BJ (cell line): ENCODE measurements at places on chromosomes 2 and 18. TPM values are rescaled to one million over a fixed set of nuclear protein-coding genes. Genes with fewer than 3 reads are reported as not detected.

- DNase-seq, result no peak
Observed at GRCh38 chr2:211611621-211612020, 927.0 kb downstream of the ERBB4 start.

EDAR gene
- polyA plus RNA-seq, result not detected in 2 replicates

- DNase-seq, result no peak
Observed at GRCh38 chr2:125667630-125668029, 988.3 kb upstream of the GYPC start.

GRCh38 chr2:192060161-192060560 lies 134.6 kb downstream of the TMEFF2 start:
- DNase-seq, result no peak

- DNase-seq, result no peak
Observed at GRCh38 chr2:19484736-19485135, 126.3 kb upstream of the OSR1 start.

GRCh38 chr2:232994446-232994845 lies 18.6 kb downstream of the NGEF start:
- no peak for DNase-seq

GRCh38 chr2:123853161-123853560 lies 171.9 kb upstream of the CNTNAP5 start:
- no peak for DNase-seq

- DNase-seq, result no peak
Observed at GRCh38 chr2:238922435-238922834, 74.5 kb downstream of the TWIST2 start.

DNA sequence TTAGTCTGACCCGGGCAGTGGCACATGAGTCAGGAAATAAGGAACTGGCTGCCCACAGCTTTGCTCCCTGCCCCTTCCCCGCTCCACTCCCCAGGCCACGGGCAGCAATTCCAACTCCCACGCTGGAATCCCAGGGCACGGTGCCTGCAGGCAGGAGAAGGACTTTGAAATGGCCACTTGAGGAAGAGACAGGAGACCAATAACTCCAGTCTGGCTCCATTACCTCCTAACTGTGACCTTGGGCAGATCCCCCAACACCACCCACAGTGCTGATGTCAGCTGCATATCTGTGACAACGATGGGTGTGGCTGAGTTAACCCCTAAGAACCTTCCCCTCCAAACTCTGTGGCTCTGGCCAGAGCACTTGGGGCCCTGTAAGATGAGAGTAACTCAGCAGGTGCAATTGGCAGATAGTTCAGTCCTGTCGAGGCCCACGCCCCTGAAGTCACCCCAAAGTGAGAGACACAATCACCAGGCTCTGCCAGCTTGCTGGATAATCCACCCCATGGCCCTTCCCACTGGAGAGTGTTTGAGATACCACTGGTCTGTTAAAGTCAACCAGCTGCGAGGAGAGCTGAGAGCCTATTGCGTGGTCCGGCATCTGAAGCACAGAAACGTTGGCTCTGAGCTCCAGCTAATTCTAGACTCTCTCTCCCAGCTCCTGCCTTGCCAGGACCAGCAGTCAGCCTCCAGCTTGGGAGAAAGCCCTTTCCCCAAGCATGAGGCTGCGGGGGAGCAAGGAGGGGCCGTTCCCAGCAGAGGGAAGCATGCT lies 175.2 kb downstream of the TNS1 start:
- no peak for DNase-seq

NYAP2 gene
- polyA plus RNA-seq, result not detected in 2 replicates

COLEC12 gene
- polyA plus RNA-seq, result 41.1 and 55.1 TPM in 2 replicates

DNA sequence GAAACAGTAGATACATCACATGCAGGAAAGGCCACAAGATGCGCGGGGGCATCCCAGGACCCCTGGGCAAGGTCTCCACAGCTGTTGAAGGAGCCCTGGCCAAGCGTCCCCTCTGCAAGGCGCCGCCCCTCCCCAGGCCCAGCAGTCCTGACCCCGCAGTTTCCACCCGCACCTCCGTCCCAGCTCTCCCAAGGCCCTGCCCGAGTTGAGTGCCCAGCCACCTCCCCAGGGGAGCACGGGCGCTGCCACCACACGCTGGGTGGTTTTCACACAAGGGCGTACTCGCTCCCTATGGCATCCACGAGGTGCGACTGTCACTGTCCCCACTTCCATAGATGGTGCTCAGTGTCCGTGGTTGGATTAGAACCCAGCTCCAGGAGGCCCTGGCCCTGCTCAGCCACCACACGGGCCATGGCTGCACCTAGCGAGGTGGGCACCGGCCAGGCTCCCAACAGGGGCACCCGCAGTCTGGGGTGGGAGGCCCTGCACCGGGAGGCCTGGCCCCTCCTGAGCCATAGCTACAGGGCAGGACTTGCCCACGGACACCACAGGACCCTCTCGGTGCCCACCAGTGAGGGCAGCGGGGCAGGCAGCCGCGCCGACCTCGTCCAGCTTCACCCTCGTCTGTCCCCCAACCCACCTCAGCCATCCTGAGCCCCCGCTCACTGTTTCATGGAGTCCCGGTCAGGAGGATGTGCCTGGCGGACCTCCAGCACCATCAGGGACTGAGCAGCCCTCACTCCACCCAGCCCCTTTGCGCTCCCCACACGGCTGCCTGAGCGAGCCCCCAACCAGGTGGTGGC lies 36.0 kb downstream of the KIF1A start:
- DNase-seq, result no peak

- no peak for DNase-seq
Observed at GRCh38 chr2:205617905-205618304, 64.4 kb upstream of the NRP2 start.

GRCh38 chr2:75098856-75099255 lies 100.5 kb downstream of the TACR1 start:
- DNase-seq, result no peak

DNA sequence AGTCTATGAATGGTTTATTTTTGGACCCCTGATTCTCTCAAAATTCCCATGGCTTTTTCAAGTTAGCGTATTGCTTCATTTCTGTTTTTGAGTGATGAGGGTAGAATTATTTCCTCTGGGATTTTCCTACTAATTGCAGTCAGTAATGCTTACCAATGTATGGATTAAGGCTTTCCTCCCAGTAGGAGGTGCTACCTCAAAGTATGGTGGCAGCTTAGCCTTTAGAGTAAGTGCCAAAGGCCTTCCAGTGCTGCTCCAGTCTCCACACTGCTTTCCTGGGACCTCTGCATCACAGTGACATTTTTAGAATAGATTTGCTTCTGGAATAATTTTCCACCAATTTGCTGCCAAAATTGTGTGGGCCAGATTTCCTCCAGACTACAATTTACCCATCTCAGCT lies 16.2 kb upstream of the SSB start:
- no peak for DNase-seq

DNA sequence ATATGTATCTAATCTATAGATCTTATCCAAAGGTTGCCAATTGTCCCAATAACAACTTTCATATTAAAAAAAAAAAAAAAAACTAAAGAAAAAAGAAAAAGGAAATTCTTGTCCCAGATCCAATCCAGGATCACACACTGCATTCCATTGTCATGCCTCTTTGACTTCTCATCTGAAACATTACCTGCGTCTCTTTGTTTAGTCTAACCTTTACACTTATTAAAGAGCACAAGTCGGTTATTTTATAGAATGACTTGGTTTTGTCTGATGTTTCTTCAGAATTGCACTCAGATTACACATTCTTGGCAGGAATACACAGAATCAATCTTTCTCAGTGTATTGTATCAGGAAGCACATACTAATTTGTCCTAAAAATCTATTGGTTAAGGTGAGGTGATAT lies 392.5 kb upstream of the KLHL29 start:
- DNase-seq, result no peak

- no peak for DNase-seq
Observed at GRCh38 chr2:226885769-226886435, 50.0 kb downstream of the RHBDD1 start.

ANTXR1 gene
- 78.6 and 87.1 TPM in 2 replicates for polyA plus RNA-seq

GRCh38 chr2:96157649-96158553 lies 12.7 kb upstream of the DUSP2 start:
- DNase-seq, result no peak

DDX18 gene
- 30.9 and 42.8 TPM in 2 replicates for polyA plus RNA-seq

CTDSP1 gene
- polyA plus RNA-seq, result 104 and 166 TPM in 2 replicates

DNA sequence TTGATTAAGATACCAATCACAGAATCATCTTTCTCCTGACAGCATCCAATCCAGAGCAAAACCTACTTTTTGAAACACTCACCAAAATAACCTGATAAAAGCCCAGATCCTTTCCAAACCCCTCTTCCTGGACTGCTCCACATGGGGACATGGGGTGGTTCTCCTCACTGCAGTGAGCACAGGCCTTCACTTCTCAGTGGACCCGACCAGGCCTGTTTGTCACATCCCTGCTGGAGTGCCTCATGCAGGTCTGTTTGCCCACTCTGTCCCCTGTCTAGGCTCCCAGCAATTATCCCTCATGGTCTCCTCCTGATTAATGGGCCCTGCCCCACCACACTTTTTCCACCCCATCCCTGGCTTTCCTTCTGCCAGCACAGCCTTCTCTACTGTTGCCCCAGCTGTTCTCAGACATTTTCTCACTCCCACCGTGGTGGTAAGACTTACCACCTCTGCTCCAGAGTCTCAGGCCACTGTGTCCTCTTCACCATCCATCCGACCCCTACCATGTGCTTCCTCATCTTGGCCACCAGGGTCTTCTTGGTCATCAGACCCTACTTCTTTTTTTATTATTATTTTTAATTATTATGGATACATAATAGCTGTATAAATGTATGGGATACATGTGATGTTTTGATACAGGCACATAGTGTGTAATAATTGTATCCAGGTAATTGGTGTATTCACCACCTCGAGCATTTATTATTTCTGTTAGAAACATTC lies 21.1 kb downstream of the MRPL30 start:
- no peak for DNase-seq

CHST9 gene
- not detected in 2 replicates for polyA plus RNA-seq

- DNase-seq, result no peak
Observed at GRCh38 chr2:63881205-63881604, 39.5 kb downstream of the UGP2 start.

GRCh38 chr18:78650926-78651325 lies 328.7 kb upstream of the SALL3 start:
- no peak for DNase-seq

DNA sequence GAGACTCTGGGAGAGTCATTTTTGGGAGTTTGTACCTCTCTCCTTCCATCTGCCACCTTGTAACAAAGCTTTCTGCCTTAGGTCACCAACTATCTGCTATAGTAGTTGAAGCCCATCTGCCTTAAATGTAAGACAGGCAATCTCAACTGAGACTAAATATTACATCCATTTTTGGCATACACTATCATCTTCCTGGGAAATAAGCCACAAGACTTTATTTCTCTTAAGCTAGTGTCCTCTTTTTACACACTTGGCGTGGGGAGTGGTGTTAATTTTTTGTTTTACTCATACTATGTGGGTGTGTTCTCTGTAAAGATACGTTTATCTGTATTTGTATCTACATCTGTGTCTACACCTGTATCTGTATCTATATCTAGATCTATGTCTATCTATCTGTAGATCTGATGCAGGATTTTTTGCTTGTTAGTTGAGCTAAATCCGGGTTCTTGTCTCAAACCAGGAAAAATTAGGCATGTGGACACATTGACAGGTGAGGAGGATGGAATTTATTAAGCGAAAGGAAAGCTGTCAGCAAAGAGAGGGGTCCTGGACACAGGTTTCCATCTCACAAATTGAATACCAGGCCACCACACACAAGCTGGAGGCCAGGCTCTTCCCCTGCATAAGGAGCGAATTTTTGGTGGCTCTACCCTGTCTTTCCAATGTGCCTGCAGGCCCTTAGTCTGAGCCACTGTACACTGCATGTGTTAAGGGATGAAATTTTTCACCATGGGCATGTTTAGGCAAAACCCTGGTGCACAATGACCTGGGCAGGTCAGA lies 64.8 kb upstream of the RND3 start:
- no peak for DNase-seq

DNA sequence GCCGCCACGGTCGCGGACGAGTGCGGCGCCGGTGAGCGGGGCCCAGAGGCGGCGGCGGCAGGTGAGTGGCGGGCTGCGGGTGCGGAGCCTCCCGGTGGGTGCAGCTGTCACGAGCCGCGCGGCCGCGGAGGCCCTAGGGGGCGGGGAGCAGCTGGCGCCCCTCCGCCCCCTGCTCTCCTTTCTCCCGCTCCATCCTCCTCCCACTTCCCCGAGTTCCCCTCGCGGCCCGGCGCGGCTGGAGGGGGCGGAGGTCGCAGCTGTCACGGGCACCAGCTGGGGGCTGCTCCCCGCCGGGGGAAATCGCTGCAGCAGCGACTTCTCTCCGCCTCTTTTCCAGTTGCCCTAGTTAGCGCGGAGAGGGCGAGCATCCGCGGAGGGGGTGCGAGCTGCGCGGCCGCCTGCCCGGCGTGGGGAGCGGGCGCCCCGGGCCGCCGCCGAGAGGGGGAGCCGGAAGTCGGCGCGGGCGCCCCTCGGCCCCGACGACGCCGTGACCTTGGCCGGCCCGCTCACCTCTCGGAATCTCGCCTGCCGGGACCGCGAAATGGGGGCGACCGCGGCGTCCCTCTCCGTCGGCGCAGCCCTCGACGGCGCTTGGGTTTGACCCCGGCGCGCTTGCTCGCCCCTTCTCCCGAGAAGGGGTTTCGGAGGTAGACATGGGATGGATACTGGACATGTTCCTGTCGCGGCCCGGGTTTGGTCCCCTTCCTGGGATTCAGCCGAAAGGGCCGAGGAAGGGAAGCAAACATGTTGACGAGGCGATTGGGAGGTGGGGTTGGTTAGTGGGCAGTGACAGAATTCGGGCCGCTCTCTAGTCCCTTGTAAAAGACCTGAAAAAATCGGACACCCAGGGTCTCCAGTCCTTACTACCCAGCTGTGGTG lies 727 bp downstream of the NCOA1 start:
- DNase-seq, result no peak

GRCh38 chr2:100071335-100072043 lies 70.9 kb downstream of the AFF3 start:
- no peak for DNase-seq

DNA sequence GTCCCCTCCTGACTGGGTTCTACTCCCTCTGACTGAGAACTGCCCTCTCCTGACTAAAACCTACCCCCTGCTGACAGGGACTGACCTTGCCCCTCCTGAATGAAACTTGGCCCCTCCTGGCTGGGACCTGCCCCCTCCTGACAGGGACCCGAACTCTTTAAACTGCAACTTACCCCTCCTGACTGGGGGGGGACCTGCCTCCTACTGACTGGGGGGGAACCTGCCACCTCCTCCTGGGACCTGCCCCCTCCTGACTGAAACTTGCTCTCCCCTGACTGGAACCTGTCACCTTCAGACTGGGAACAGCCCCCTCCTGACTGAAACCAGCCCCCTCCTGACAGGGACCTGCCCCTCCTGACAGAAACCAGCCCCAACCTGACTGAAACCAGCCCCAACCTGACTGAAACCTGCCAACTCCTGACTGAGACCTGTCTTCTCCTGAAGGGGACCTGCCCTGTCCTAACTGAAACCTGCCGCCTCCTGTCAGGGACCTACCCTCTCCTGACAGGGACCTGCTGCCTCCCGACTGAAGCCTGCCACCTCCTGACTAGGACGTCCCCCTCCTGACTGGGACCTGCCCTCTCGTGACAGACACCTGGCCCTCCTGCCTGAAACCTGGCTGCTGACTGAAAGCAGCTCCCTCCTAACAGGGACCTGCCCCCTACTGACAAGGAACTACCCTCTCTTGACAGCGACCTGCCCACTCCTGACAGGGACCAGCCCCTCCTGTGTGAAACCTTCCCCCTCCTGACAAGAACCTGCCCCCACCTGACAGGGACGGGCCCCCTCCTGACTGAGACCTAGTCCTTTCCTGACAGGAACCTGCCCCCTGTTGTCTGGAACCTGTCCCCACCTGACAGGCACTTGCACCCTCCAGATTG lies 87.1 kb downstream of the PXDN start:
- DNase-seq, result no peak

SKOR2 gene
- polyA plus RNA-seq, result not detected in 2 replicates
